ENCODE measurements at places on chromosomes 4 and X.

DNA sequence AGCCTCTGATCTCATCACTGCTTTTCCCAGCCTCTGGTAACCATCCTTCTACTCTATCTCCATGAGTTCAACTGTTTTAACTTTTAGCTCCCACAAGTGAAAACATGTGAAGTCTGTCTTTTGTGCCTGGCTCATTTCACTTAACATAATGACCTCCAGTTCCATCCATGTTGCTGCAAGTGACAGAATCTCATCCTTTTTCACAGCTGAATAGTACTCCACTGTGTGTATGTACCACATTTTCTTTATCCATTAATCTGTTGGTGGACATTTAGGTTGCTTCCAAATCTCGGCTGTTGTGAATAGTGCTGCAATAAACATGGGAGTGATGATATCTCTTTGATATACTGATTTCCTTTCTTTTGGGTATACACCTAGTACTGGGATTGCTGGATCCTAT is 109.5 kb downstream of the FRYL start:
- DNase-seq = no peak

DNA sequence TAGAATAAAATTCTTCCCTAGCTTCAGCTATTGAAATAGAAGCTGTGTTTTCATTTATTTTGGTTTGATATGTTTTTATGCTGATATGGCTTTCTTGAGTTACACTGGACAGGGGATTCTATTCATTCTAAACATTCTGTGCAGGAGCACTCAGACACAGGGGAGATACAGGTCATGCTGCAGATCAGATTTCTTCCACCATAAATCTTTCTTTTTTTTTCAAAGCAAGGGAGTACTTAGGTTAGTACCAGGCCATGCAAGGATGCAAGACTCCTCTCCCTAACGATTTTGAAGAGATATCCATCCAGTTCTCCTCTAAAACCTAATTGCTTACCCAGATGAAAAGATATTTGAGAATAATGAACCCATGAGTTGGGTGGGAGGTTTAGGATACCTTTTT is 21.4 kb downstream of the ETDC start:
- DNase-seq = no peak

GRCh38 chr4:117385526-117385925 is 300.1 kb upstream of the TRAM1L1 start:
- peak; percentile 36 for DNase-seq

- no peak for DNase-seq
These were observed 136.7 kb downstream of the GPR143 start for GRCh38 chrX:9628779-9629493.

- no peak for DNase-seq
These were observed 298.7 kb downstream of the CCSER1 start for GRCh38 chr4:90425893-90426292.

- no peak for DNase-seq
These were observed 220.3 kb downstream of the CHIC2 start for GRCh38 chr4:53844133-53844532.

DNA sequence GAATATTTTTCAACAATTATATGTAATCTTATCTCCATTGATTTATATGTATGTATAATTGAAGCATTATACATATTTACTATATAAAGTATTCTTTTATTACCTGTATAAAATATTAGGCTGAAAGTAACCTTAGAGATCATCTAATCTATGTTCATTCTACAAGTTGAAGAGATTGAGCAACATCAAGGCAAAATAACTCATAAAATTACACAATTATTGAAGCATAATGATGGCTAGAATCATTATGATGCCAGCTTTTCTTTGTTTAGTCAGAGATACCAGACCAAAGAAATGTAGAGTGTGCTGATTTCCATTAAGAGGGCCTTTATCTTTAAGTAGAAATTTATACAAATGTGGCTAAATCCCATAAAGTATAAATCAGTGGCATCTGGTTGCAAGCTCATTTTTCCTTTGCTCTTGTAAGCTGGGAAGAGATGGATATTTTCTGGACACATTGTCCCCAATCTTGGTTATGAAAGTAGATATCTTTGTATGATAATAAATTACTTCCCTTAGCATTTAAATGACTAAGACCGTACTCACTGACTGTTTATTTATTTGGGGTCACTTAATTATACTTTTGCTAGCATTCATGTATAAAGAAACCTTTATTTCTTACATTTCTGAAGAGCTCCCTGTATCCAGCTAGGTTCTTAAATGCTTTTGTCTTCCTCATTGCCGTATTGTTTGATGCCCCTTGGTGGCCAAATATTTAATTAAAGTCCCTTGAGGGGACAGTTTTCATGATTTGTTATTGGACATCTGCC is 339.8 kb downstream of the PCDH7 start:
- peak; percentile 24 for DNase-seq

DNA sequence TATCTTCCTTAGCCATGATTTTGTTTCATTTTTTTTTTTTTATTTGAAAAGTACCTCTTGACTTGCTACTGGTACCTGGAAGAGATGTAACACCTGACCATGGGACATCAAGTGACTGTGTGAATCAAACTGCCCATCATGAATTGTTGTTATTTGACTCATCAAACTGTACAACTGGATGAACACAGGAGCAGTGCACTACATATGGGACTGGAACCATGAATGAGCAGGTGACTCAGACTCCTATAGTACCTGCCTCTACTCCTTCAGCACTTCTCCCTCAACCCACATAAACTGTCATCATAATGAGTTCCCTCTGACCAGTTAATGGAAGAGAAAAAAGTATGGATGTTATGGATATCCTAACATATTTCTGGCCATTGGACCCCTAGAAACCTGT is 15.9 kb upstream of the UBE2D3 start:
- no peak for DNase-seq

- no peak for DNase-seq
These were observed 56.7 kb downstream of the SPINK2 start for GRCh38 chr4:56764775-56765174.

GRCh38 chr4:45453258-45453853 is 670.5 kb downstream of the GABRG1 start:
- peak; percentile 8 for DNase-seq

DNA sequence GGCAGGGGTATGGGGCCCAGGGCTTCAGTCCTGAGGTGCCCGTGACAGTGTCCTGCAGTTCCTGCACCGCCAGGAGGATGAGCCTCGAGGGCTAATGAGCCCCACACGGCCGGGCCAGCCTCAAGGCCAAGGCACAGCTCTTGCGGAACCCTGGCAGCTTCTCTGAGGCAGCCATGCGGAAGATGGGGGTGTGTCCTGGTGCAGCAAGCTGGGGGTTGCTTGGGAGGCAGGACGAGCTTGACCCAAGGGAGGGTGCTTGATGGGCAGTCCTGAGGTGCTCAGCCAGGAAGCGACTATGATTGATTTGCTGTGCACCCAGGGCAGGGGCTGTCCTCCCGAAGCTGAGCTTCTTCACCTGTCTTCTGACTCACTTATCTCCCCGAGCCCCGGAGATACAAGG is 9.1 kb upstream of the FGFR3 start:
- no peak for DNase-seq

GRCh38 chr4:184200296-184200695 is 17.4 kb downstream of the ENPP6 start:
- DNase-seq = no peak

GRCh38 chr4:1036095-1036494 is 24.7 kb downstream of the FGFRL1 start:
- DNase-seq = no peak

DNA sequence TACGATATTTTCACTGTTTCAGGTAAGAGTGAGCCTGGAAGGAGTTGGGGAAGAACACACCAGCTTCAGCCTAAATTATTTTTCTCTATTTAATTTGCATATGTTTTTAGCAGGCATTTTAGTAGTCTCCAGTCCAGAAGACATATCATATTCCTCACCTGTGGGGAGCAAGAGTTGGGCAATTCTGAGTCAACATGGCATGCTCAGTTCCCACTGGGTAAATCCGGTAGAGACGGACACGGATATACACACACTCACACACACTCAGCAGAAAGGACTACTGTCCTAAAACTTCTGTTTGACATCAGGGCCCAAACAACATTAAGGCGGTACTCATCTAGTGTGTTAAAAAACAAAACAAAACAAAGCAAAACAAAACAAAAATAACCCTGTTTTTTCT is 4.9 kb upstream of the BEX4 start:
- no peak for DNase-seq

DNA sequence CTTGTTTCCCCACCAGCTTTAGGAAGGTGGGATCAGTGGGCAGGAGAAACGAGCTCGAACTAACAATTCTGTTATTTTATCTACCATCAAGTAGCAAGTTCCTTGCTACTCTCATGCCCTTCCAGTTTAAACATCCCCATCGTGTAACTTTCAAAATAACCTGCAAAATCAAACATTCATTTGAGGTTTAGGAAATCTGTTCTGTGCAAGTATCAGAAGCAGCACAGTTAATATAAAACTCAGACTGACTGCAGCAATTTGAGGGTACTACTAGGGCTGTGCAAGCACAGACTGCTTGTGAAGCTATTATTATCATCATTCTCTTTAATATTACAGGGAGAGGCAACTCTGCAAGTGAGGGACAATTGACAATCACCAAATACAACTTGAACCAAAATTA is 48.0 kb downstream of the CHST7 start:
- DNase-seq = no peak

- DNase-seq = no peak
These were observed 630.4 kb upstream of the BOD1L1 start for GRCh38 chr4:14257903-14258302.

DNA sequence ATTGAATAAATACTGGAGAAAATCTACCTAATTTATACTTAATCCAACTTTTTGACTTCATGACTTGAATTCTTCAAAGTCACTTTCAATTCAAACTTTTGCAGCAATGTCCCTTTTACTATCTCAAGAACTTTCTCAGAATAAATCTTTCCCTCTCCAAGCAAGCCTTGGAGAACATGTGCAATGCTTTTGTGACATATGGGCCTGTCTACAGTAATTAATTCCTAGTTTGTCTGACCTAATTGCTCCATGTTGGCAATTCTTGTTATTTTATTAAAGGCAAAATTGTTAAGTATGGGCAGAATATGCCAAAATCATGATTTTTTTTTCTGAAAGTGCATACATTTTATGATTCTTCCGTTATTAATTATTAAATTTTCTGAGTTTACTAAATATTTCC is 1115.3 kb downstream of the PDHA2 start:
- no peak for DNase-seq

- peak; percentile 53 for DNase-seq
These were observed 57.3 kb upstream of the SLIT2 start for GRCh38 chr4:20194123-20195013.

DNA sequence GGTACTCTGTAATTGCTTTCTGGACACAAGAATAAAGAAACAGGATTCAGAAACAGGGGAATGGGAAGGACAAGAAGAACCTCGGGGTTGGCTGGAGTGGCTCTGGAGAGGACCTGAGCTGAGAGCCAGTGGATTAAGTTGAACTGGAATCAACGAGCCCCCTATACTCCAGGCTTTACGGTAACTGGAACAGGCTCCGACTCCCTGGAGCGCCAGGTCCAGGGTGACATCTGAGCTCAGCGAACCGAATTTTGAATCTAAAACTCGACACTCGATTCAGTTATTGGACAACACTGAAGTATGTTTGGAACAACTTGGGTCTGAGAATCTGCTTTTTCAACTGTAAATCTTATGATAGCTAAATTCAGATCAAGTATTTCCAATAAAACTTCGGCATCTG is 23.9 kb downstream of the HMX1 start:
- DNase-seq = no peak

GRCh38 chr4:1413204-1413663 is 7.0 kb upstream of the NKX1-1 start:
- DNase-seq = no peak

DNA sequence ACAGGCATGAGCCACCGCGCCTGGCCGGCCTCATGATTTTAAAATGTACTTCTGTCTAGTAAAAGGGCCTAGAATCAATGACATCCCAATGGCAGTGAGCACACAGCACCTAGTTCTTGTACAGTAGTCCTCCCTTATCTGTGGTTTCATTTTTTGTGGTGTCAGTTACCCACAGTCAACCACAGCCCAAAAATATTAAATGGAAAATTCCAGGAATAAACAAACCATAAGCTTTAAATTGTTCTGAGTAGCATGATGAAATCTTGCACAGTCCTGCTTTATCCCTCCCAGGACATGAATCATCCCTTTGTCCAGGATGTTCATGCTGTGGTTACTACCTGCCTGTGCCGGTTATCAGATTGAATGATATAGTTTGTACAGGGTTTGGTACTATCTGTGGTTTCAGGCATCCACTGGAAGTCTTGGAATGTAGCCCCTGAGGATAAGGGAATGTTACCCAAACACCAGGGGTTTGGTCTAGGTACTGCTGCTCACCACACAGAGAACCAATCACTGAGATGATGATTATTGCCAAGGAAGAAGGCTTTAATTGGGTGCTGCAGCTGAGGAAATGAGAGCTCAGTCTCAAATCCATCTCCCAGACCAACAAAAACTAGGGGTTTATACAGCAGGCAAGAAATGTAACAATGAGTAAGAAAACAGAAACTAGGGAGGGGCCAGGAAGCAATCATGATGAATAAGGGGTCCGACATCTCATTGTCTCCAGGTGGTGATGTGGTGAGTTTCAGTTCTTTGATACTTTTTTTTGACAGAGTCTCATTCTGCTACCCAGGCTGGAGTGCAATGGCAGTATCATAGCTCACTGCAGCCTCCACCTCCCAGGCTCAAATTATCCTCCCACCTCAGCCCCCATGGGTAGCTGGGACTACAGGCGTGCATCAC is 16.2 kb upstream of the FHL1 start:
- peak; percentile 20 for DNase-seq

DNA sequence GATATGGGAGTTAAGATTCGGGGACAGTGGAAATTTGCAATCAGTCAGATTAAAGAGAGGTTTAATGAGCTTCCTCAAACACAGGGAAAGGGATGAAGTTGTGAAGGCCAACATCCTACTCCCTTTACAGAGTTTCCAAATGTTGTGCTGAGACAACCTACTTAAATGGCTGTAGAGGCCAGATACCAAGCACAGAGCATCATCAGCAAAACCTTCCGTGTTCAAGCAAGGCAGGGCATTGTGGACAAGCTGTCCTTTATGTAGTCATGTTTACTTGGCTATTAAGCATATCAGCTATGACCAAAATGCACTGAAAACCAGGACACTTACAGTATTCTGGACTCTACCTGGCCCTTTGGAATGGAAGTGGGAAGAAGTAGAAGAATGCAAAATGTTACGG is 197.3 kb downstream of the DMD start:
- DNase-seq = no peak

- no peak for DNase-seq
These were observed 467.5 kb downstream of the PACRGL start for GRCh38 chr4:21167711-21168110.

DNA sequence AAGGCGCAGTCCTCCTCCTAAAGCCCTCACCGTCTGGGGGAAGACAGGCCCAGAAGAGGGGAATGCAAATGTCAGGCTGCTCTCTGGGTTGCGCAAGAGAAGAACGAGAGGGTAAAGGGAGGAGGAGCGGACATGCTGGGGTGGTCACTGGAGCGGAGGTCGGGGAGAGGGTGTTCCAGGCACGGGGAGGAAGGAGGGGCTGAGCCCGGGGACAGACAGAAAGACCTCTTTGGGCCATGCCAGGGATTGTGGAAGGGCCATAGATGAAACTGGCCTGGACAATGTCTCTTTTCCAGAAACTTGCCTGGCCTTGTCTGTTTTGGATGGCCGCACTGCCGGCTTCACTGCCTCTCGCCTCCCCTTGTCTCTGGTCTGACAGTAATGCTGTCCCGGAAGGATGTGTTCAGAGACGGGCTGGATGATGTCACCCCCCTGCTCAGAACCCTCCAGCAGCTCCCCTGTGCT is 121.0 kb downstream of the SORCS2 start:
- no peak for DNase-seq
